ENCODE measurements at places on chromosomes 6 and 20.

DNA sequence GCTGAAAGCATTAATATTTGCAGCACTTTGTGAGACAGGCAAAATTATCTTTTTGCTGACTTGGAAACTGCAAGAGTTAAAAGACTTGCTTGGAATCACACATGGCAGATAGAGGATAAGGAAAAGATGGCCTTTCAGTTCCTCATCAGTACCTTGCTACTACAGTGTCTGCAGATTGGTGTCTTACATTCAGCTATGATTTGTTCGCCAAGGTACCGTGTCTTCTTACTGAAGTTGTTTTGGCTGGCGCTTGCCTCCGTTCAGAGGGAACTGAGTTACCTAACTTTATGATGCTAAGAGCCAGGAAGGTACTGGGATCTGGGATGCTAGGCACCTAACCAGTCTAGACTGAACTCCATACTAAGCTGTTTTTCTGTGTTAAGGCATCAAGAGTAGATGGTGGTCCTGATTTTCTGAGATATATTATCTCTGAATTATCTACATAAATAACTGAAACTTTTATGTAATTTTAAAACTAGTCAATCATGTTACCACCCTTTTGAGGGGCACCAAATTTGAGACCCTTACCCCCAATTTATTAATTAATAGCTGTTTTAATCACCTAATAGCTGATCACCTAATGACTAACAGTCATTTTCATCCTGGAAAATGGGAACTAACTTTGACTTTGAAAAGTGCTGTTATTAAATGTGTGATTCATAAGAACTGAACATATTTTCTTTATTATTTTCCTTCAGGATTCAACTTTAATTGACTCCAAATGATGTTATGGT lies 2.5 kb downstream of the WTAP start:
- no peak for DNase-seq

DNA sequence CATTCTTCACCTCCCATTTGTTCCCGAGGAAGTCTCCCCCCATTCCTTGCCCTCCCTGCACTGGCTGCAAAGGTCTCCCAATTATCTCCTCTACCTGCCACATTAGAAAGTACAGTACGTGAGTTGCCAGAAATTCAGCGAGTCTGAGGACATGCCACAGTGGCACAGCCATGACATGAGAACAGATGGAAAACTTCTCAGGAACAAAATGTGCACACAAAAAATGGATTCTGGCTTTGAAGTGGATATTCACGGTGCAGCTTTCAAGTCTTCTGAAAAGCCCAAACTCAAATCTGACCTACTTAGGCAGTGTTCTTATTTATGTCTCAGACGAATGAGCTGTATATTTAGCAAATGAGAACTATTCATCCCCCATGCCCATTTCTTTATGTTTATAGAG lies 269.1 kb upstream of the ARID1B start:
- no peak for DNase-seq

GRCh38 chr20:48293671-48294070 lies 508.4 kb upstream of the SULF2 start:
- no peak for DNase-seq

DNA sequence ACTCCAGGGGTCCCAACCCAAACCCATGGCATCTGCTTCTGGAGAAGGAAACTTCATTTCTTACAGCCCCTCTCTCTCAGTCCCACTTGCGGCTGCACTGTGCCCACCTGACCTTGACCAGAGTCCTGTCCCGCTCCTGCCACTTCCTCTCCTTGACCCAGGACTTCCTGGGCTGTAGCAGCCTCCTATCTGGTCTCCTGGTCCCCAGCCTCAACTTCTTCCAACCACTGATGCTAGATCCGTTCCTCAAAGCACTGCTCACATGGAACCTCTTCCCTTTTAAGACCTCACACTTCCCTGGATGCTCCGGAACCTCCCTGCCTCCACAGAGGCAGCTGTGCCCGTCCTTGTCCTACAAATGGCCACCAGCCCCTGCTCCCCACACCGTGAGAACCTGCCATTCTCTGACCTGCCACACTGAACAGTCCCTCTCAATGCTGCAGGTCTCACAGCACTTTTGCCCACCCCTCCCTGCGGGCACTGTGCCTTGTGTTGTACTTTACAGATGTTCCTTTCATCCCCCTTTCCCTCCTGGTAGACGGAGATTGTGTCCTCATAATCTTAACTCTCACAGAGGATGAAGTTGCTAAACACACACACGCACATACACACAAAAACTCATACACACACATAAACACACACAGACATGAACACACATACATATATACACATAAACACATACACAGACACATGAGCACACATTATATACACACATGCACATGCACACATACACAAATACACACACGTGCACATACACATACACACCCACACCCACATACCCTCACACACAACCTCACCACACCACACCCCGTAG lies 59.6 kb upstream of the NXT1 start:
- DNase-seq: no peak

DNA sequence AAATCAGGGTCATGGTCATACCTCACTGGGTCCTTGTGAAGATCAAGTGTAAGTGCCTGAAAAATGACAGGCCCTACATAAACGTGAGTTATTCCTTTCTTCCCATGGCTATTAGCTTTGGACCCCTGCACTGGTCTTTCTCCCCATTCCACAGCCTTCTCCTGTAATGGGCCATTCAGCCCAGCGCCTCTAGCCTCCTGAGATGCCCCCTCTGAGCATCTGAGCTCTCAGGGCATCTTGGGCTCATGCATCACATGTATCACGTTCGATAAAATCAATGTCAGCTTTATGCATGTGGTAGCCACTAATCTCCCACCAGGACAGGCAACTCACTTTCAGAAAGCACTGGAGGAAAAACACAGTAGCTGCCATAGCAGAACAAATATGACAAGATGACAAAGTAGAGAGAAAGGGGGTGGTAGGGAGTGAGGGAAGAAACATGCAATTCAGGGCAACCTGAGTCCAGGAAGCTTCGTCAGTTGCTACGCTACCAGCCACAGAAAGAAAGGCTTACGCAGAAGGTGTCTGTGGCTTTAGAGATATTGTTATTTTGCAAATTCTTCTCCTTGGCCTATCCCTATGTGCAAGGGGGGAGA lies 498.8 kb downstream of the PTPRT start:
- DNase-seq: no peak

DNA sequence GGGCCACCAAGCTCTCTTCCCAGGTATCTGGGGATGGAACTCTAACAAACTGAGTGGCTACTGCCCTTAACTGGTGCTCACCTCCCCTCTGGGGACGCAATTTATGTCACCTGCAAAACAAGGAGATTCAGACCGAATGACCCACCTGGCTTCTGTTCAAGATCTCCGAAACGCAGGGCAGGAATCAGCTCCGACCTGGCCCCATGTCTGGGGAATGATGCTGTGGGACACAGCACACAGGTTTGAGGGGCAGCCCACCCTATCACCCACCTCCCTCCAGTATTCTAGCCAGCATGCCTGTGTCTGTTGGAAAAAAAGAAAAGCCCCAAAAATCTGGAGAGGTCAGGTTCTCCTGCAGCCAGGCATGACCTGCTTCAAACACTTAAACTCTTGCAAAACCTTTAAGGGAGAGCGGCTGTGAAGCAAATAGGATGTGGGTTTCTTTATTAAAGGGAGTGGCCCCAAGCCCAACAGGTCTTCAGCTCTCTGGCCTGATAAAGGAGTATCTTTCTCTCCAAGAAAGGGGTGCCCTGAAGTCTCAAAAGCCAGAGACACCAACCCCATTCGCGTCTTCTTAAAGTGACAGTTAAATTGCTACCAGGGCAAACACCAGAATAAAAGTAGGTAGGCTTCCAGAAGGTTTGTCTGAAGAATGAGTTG lies 6.4 kb downstream of the PREX1 start:
- no peak for DNase-seq

DNA sequence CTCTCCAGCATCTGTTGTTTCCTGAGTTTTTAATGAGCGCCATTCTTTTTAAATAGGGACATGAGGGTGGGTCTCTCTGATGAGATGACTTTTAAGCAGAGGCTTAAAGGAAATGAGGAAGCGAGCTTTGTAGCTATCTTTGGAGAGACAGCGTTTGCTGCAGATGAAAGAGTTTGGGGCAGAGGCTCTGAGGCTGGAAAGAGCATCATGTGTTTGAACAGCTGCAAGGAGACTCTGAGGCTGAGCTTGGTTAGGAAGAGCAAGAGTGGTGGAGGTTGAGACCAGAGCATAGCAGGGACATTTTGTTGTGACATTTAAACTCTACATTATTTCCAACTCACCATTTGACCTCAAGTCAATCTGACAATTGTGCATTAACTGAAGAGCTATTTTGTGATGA lies 38.3 kb upstream of the TMX4 start:
- DNase-seq: no peak

- DNase-seq: no peak
Measured at GRCh38 chr6:127518710-127519468, at the start of gene MTCL3. TSS of gene MTCL3 (minus strand) at chr6:127519335.

GRCh38 chr6:44531442-44532015 lies 144.0 kb downstream of the CDC5L start:
- DNase-seq: no peak

DNA sequence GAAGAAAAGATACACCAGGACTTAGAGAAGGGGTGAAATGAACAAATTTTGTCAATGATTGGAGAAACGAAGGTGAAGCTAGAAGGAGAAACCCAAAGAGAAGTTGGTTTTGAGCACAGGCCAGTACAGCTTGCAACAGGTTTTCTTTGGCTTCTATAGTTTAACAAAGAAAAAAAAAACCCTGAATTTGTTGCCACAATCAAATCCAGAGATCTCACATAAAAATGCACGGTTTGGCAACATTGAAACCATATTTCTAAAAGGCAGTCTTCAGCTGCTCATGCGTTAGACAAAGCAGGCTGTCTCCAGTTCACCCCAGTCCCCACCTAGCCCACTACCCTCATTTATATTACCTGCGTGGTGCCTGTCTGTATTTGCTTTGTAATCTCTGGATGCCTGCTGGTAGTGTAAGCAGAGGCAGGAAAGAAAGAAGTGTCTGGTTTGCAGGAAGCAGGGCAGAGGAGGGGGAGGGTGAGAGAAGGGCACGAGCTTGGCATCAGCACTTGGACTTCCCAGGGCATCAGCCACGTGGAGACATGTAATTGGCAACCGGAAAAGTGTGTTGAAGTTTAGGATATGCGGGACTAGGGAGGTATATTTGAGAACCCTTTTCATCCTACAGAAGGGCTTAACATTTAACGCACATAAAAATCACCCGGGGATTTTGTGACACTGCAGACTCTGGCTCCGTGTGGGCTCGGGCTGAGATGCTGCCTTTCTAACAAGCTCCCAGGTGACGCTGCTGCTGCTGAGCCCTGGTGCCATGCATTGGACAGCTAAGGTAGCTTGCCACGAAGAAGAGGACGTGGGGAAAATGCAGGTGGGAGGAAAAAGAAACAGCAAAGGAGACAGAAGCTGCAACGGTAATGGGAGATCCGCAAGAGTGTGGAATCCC lies 14.4 kb downstream of the PFDN4 start:
- no peak for DNase-seq

GRCh38 chr6:130765181-130765727 lies 62.0 kb upstream of the SMLR1 start:
- no peak for DNase-seq

- no peak for DNase-seq
Measured at GRCh38 chr6:138593124-138593877, 94.0 kb upstream of the NHSL1 start.

DNA sequence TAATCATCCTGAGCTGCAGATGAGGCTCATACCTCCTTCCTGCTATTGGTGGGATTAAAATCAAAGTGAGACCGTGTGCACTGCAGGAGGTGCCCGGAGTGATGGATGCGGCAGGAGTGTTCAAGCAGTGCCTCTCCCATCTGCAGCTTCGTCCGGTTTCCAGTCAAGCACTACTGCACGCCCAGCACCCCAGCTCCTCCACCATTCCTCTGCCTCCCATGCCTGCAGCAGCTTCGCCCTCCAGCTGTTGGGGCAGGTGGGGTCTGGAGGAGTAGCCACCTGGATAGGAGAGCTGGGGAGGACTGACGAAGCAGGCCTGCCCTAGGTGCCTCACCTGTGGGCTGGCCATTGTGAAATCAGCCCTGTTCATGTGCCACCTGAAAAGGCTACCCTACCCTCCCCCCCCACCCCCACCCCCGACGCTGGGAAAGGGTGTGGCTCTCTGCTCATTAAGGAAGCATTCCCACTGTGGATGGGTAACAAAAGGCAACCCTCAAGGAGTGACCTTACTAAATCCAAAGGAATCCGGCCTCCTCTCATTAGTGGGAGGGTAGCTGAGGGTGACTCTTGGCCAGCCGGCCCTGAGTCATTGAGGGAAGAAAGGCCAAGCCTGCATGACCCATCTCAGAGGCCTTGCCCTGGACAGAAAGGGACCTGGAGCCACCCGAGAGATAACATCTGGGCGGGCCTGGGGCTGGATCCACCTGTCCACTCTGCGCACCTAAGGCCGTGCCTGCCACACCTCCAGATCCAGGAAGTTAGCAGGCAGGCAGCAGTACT lies 115.9 kb upstream of the ARMC2 start:
- no peak for DNase-seq

- no peak for DNase-seq
Measured at GRCh38 chr20:53202777-53203176, 230.6 kb downstream of the TSHZ2 start.

DNA sequence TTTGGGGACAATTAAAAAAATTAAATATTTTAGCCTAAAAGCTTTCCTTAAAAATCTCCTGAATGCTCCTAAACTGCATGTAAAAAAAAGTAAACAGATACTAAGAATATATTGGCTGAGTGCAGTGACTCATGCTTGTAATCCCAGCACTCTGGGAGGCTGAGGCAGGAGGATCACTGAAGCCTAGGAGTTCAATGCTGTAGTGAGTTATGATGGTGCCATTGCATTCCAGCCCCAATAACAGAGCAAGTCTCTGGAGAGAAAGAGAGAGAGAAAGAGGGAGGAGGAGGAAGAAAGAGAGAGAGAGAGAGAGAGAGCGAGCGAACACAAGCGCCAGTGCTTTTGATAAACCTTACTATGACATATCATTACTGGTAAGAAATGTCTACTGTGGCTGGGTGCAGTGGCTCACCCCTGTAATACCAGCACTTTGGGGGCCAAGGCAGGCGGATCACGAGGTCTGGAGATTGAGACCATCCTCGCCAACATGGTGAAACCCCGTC lies 58.8 kb downstream of the FKBP5 start:
- DNase-seq: no peak

GRCh38 chr6:33995309-33996119 lies 150.4 kb downstream of the GRM4 start:
- DNase-seq: no peak

GRCh38 chr6:164756723-164757122 lies 552.7 kb downstream of the C6orf118 start:
- DNase-seq: no peak
